ENCODE measurements at places on chromosomes 1 and 21.

DNA sequence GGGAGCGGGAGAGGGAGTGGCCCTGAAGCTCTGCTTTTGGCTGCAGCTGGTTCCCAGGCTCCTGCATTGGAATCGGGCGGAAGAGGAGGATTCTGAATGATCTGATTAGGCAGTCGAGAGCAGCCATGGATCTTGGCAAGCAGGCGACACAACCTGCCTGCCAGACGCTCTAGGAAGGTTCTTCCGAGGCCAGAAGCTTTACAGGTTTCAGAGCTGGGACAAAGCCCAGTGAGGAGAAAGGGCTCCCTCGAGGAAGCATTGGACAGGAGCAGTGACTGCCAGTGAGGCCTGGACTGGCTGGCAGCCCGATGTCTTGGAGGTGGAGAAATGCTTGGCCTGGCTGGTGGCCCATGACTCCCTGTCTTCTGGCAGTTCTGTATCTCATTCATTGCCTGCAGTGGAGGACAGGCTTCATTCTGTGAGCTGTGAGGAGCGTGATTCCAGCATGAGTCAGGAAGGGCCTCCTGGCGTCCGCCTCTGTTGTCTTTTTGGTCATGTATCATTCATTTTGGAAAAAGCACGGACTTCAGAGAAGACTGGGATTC, 132.7 kb upstream of the IPO9 start:
- DNase-seq: no peak

GRCh38 chr1:230772457-230773395, 25.5 kb downstream of the CAPN9 start:
- DNase-seq: peak; percentile 80

DNA sequence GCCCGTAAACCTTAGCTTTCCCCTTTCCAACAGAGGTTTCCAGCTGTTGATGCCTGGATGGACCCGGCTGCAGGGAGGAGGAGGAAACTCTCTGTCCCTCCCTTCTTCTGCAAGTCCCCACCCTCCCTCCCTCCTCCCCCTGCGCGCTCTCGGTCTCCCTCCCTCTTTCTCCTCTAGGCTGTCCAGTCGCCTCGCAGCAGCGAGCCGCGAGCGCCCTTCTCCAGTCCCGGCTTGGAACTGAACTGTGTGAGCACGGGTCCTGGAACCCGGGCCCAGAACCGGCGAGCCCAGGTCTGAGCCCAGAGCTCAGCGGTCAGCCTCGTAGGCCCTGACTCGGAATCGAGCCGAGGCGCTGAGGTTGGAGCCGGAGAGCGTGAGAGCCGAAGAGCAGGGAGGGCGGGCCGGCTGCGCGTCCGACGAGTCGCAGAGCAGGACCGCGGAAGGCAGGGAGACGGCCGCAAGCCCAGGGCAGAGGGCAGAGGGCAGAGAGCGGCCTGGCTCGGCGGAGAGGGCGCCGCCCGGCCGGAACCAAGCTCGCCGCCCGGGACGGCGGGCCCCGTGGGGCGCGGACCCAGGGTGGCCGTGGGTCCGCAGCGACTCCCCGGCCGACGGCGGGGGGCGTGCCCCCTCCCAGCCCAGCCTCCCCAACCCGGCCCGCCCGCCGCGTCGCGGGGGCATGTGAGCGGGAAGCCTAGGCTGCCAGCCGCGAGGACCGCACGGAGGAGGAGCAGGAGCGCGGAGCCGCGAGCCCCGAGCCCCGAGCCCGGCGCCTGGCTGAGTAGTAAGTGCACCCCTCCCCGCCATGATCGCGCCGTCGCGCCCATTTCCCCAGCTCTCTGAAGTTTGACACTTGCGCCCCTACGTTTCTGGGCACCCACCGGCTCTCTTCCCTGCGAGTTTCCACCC, at the start of gene SOX13:
Gene SOX13 (plus strand): TSS at position 185 of the 906 bp plus-strand sequence. CDS start 39,801 bp downstream, outside the sequence.
- DNase-seq: peak; percentile 96

DNA sequence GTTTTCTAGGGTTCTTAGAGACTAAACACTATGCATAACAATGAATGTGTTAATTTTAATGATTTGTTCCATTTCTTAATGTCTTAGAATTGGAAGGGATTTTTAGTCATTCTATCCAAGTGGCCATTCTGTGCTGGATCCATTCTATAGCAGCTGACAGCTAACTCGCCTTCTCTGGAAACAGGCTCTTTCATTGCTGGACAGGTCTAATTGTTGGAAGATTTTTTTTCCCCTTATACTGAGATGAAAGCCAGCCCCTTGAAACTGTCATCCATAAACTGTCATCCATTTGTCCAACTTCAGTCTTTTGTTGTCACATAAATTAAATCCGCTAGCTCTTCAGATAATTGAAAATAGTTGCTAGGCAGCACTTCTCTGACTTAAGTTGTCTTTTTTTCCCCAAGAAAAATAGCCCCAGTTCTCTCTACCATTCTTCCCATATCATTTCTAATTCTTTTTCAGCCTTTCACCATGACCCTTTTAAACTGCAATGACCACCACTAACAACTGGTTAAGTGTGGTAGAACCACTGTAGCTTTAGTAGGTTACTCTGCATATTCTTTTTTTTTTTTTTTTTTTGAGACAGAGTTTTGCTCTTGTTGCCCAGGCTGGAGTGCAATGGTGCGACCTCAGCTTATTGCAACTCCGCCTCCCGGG, 19.7 kb downstream of the AK4 start:
- no peak for DNase-seq

DNA sequence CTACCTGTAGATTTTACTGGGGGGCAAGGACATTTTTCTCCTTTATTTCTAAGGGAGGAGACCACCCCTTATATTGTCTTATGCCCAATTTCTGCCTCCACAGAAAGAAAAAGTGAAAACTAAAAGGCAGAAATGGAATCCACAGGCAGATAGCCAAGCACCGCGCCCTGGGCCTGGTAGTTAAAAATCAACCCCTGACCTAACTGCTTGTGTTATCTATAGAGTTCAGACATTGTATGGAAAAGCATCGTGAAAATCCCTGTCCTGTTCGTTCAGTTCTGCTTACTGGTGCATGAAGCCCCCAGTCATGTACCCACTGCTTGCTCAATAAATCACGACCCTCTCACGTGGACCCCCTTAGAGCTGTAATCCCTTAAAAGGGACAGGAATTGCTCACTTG, 33.7 kb upstream of the IL6R start:
- DNase-seq: no peak

DNA sequence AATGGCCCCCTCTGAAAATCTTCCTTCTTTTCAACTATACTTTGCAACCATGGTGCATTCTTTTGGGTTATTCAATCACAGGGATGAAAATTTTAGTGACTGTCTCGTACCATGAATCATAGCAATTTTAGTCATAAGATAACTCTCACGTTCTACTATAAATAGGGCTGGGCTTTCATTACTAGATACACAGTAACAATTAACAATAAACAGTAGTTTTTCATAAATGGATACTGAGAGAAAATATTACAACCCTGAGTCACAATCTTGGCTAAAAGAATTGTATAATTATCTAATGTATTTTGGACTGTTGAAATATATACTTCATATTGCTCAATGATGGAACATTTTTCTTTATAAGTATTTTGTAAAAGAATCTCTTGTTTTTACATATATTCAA, 96.1 kb downstream of the TEX35 start:
- DNase-seq: no peak

DNA sequence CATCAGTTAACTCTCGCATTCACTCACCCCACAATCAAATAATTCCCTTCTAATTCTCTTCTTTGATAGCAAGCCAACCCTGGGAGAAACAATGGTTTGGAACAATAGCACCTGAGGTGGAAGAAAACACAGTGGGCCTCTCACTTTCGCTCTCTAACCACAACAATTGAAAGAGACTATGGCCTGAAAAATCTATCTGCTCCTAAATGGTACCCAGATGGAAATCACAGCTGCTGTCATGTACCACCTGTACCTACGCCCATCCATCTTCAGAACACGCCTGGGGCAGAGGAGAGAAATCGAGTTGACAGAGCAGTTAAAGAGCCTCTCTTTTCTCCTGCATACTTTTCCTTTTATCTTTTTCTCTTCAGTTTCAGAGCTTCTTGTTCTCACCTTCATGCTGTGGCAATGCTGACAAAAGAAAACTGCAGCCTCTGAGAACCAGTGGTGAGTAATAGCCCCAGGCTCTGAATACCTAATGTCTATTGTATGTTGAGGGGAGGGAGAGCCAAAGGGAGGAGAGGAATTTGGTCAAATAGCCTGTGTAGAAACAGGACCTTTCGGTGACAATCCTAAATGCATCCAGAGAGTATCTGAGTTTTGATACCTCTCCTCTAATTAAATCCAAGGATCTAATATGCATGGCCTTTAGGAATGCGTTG, 57.7 kb downstream of the ZC3H11B start:
- DNase-seq: no peak

DNA sequence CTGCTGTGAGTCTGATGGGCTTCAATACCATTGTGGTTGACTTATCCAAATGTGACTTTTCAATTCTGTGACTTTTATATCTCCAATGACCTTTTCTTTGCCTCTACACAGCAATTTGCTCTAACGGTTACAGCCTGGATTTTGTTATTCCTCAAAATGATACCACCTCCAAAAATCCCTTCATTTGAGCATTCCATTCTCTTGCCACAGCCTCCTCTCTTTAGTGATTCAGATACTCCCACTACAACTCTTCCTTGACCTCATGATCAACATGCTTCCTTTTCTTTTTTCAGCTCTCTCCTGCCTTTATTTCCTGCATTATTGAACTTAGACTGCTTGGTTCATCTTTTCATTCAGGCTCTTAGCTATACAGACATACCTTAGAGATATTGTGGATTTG, 16.6 kb upstream of the IL19 start:
- DNase-seq: no peak

DNA sequence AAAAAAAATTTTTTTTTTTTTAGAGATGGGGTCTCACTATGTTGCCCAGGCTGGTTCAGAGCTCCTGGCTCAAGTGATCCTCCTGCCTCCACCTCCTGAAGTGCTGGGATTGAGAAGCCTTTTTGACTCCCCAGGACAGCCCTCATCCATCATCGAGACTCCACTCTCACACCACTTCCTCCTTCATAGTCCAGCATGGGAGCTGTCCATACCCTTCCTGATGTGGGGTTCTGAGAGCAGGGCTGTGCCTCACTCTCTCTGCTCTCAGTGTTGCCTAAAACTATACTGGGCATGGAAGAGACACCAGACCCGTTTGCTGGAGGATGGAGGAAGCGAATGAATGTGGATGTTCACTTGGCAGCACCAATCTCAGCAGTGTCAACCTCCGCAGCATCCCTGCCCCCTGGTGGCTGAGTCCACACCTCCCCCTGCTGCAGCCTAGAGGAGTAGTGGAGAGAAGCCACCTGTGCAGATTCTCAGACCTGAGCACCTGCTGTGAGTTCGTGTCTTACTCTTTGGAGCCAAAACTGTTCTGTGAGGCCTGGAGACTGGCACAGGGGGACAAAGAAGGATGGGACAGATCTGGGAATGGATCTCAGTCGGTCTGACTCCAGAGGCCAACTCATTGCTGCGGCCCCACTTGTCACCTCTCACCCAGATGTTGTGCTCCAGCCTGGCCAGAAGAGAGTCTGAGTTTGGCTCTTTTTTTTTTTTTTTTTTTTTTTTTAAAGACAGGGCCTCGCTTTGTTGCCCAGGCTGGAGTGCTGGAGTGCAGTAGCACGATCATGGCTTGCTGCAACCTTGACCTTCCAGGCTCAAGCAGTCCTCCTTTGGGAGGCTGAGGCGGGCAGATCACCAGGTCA, 17.7 kb downstream of the TINAGL1 start:
- DNase-seq: peak; percentile 65

All from lung (tissue), 17 donors.